ENCODE measurements at places on chromosomes 4 and X. TPM values are rescaled to one million over a fixed set of nuclear protein-coding genes. Genes with fewer than 3 reads are reported as not detected.

GRCh38 chr4:10981576-10981975 lies 297.0 kb upstream of the CLNK start:
- no peak for DNase-seq

DNA sequence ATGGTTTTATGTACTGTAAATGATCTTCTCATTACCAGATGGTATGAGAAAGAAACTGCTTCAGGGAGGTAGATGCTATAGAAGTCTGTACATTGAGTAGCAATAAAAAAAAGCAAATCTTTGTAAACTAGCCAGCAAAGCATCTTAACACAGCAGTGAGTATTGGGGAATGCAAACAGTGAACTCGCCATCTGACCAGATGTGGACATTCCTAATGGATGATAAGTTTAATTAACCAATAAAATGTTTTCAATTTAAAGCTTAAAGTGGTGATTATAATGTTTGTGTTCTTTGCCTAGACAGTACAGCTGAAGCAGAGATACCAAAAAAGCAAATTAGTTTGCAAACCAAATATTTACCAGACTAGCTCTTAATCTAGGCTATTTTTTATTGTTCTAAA lies 1144.2 kb downstream of the FAT4 start:
- DNase-seq, result no peak

- no peak for DNase-seq
These were observed 411.7 kb downstream of the ARHGAP24 start for GRCh38 chr4:85886665-85887064.

GRCh38 chrX:77434962-77435361 lies 12.2 kb upstream of the FGF16 start:
- no peak for DNase-seq

The PRSS12 gene
- 12.2 TPM for total RNA-seq

The ADH1A gene
- not detected for total RNA-seq

The ATP1B4 gene
- total RNA-seq, result not detected

The CT45A3 gene
- not detected for total RNA-seq
